Aorta (tissue), 5 donors: ENCODE measurements at places on chromosomes 13 and 19.

GRCh38 chr13:31119966-31120700 lies 41.6 kb downstream of the HSPH1 start:
- no peak overlapping the region for H3K4me3 ChIP-seq
- H3K36me3 ChIP-seq = no peaks in the 10 kb centered on the region
- H3K4me1 ChIP-seq = no peaks in the 10 kb centered on the region
- no peak for DNase-seq
- no peak overlapping the region for H3K27ac ChIP-seq
- H3K27me3 ChIP-seq = peaks cover 2% of the 10 kb centered on the region

GRCh38 chr19:56118666-56119581 lies 2.2 kb downstream of the ZNF787 start:
- H3K4me3 ChIP-seq = no peak overlapping the region
- no peaks in the 10 kb centered on the region for H3K27me3 ChIP-seq
- H3K27ac ChIP-seq = no peak overlapping the region
- no peaks in the 10 kb centered on the region for H3K36me3 ChIP-seq
- no peaks in the 10 kb centered on the region for H3K4me1 ChIP-seq

- H3K36me3 ChIP-seq = no peaks in the 10 kb centered on the region
- H3K4me1 ChIP-seq = no peaks in the 10 kb centered on the region
- peak overlapping the region; percentile 6 for H3K4me3 ChIP-seq
- H3K27me3 ChIP-seq = no peaks in the 10 kb centered on the region
- peak; percentile 76 for DNase-seq
Measured at GRCh38 chr13:35475212-35475959, 1.1 kb downstream of the MAB21L1 start.

- H3K36me3 ChIP-seq = no peaks in the 10 kb centered on the region
- H3K4me3 ChIP-seq = no peak overlapping the region
- H3K27ac ChIP-seq = no peak overlapping the region
- H3K4me1 ChIP-seq = no peaks in the 10 kb centered on the region
- DNase-seq = no peak
- H3K27me3 ChIP-seq = no peaks in the 10 kb centered on the region
Measured at GRCh38 chr13:40220299-40220935, 446.0 kb downstream of the FOXO1 start.
